ENCODE measurements at places on chromosomes 7 and 10. TPM values are rescaled to one million over a fixed set of nuclear protein-coding genes. Genes with fewer than 3 reads are reported as not detected.

GRCh38 chr7:51134013-51134441, 182.6 kb downstream of the COBL start:
- no peak for DNase-seq
- H3K27ac ChIP-seq: no peak overlapping the region
- no peaks in the 10 kb centered on the region for H3K27me3 ChIP-seq

DNA sequence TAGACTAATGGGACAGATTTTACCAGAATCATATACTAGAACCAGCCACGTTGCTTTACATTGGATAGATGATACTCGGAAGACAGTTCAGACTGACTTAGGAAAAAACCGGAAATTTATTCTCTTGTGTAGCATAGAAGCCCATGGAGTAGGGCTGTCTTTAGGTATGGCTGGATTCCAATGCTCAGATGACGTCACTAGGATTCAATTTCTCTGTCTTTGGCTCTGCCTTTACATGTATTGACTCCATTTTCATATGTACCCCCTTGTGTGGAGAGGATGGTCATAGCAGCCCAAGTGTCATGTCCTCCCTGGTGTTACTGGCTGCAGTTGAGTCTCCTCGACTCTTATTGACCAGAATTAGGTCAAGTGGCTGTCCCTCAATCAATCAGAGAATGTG, 39.2 kb upstream of the SMNDC1 start:
- H3K4me1 ChIP-seq: no peaks in the 10 kb centered on the region
- H3K36me3 ChIP-seq: no peaks in the 10 kb centered on the region
- no peak overlapping the region for H3K4me3 ChIP-seq
- H3K27ac ChIP-seq: no peak overlapping the region

DNA sequence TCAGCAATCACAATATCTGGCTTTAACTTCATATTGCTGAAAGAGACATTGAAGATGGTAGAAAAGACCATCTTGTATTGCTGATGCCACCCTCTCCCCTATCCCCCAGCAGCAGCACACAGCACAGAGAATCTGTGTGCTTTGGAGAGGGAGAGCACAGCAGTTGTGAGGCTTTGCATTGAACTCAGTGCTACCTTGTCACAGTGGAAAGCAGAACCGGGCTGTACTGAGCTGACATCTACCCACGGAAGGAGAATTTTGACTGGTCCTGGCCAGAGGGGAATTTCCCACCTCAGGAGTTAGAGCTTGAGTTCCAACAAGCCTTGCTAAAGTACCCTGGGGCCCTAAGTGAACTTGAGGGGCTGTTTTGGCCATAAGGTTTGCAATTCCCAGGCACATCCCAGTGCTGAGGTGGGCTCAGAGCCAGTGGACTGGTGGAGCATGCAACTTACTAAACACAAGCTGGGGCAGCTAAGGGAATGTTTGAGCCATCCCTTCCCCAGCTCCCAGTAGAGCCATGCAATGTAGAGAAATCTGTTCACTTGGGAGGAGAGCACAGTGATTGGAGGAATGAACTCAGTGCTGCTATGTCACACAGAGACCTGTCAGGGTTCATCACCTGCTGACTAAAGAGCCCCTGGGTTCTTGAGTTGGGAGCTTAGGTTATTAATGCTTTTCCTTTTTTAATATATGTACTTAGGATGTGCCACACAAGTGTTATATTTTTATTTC, 62.1 kb downstream of the OR13A1 start:
- DNase-seq: no peak
- no peak overlapping the region for H3K4me3 ChIP-seq
- no peaks in the 10 kb centered on the region for H3K4me1 ChIP-seq
- no peaks in the 10 kb centered on the region for H3K36me3 ChIP-seq
- H3K27me3 ChIP-seq: no peaks in the 10 kb centered on the region
- no peak overlapping the region for H3K27ac ChIP-seq

MSS51 gene
- 1.7 TPM for total RNA-seq

GRCh38 chr10:109961174-109962001, 38.1 kb upstream of the XPNPEP1 start:
- H3K36me3 ChIP-seq: no peaks in the 10 kb centered on the region
- no peak for DNase-seq
- no peaks in the 10 kb centered on the region for H3K27me3 ChIP-seq

SEPTIN7 gene
- total RNA-seq: 140 TPM

OR2A5 gene
- total RNA-seq: not detected

- DNase-seq: no peak
- H3K27ac ChIP-seq: no peak overlapping the region
- H3K4me3 ChIP-seq: no peak overlapping the region
- no peaks in the 10 kb centered on the region for H3K36me3 ChIP-seq
- H3K4me1 ChIP-seq: no peaks in the 10 kb centered on the region
These were observed 33.4 kb upstream of the OPTN start for GRCh38 chr10:13066527-13066926.

DNA sequence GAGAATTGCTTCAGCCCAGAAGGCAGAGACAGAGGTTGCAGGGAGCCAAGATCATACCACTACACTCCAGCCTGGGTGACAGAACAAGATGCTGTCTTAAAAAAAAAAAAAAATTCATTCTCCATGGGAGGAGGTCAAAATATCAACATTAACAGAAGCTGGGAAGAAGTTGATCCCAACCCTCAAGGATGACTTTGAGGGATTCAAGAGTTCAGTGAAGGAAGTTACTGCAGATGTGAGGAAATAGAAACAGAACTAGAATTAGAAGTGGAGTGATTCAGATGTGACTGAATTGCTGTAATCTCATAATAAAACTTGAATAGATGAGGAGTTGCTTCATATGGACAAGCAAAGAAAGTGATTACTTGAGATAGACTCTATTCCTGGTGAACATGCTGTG, 19.7 kb upstream of the RPEL1 start:
- H3K36me3 ChIP-seq: no peaks in the 10 kb centered on the region
- no peak for DNase-seq
- peaks cover 44% of the 10 kb centered on the region for H3K4me1 ChIP-seq
- H3K27ac ChIP-seq: no peak overlapping the region
- H3K27me3 ChIP-seq: no peaks in the 10 kb centered on the region

GRCh38 chr7:123154231-123154860, 45.4 kb downstream of the SLC13A1 start:
- peak; percentile 90 for DNase-seq
- no peaks in the 10 kb centered on the region for H3K4me1 ChIP-seq
- no peaks in the 10 kb centered on the region for H3K27me3 ChIP-seq
- H3K36me3 ChIP-seq: no peaks in the 10 kb centered on the region
- no peak overlapping the region for H3K4me3 ChIP-seq

- DNase-seq: peak; percentile 94
- no peaks in the 10 kb centered on the region for H3K4me1 ChIP-seq
- H3K36me3 ChIP-seq: no peaks in the 10 kb centered on the region
- H3K4me3 ChIP-seq: no peak overlapping the region
These were observed 196.8 kb downstream of the SKAP2 start for GRCh38 chr7:26667514-26668133.

OR9A2 gene
- not detected for total RNA-seq

DNA sequence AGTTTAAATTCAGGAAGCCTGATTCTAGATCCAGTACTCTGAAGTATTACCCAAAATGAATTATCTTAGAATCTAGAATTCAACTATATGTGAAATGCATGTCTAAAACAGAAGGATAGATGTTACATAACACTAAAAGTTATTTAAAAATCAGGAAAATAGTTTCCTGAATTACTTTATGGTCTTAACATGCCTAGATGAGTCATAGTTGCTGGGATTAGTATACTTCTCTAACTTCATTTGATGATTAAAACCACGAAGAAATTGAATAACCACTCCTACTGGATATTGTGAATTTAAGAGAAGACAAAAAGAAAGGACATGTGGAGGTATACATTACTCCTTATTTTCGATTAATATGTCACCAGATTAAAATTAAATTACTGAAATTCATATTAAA, 65.5 kb downstream of the ATAD1 start:
- no peak overlapping the region for H3K4me3 ChIP-seq
- DNase-seq: no peak
- peaks cover 11% of the 10 kb centered on the region for H3K36me3 ChIP-seq
- no peaks in the 10 kb centered on the region for H3K27me3 ChIP-seq
- H3K27ac ChIP-seq: no peak overlapping the region
- H3K4me1 ChIP-seq: peaks cover 5% of the 10 kb centered on the region

DNA sequence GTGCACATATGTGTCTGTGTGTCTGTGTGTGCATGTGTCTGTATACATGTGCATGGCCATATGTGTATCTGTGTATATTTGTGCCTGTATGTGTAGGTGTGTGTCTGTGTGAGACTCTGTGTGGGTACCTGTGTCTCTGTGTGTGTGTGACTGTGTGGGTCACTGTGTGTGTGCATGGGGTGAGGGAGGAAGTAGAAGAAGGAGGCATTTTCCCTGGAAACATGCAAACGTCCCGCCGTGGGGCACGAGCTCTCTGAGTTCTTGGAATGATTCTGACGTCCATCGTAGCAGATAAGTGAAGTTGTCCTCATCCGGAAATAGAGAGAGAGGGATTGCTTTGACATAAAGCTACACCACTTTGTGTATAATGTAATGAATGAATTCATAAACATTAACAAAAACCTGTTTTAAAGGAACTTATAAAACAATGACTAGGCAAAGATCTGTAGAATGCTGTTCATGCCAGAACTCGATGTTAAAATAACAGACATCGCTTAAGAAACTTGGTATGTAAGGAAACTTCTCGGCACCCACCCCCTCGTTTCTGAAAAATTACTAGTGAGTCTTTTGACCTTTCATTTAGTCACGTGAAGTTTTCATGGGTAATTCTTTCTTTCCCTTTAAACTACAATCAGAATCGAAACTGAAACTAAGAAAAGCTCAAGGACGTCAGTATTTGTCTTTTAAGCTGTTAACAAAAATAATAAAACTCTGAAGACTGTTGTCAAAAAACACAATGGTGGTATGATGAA, 43.6 kb upstream of the KLF6 start:
- peak overlapping the region; percentile 49 for H3K4me3 ChIP-seq
- peak overlapping the region; percentile 20 for H3K27ac ChIP-seq
- no peak for DNase-seq
- no peaks in the 10 kb centered on the region for H3K27me3 ChIP-seq
- no peaks in the 10 kb centered on the region for H3K36me3 ChIP-seq
- H3K4me1 ChIP-seq: peaks cover 42% of the 10 kb centered on the region

ELMO1 gene
- 1.1 TPM for total RNA-seq

DNA sequence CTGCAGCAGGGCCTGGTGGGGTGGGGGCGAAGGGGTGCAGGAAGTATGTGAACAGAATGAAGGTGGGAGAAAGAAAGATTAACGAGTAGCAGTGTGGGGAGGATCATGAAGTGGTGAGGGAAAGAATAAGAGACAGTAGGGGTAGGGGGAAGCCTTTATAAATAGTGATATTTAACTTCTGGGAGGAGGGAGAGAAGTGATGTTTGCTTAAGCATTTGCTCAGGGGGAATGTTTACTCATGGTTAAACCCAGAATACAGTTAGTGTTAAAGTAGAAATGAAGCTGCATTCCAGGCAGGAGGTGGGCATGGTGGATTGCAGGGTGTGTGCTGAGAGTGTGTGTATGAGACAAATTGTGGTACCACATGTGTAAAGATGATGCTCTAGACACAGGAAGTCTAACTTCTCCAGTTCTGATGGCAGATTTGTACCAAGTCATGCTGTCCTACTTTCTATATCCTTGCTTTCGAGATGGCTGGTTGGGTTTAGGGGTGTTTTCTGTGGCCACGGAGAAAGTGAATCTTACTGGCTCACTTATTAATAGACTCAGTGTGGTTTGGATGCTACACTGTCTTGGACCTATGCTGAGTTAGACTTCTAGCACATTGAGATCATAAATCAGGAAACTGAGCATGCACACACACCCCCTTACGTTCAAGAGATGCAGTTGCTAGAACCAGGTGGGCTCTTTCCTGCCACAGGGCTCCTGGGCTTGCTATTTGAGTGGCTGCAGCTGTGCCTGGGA, 10.6 kb upstream of the DNMBP start:
- no peak overlapping the region for H3K27ac ChIP-seq
- no peak for DNase-seq
- peaks cover 31% of the 10 kb centered on the region for H3K4me1 ChIP-seq
- no peaks in the 10 kb centered on the region for H3K36me3 ChIP-seq

- H3K36me3 ChIP-seq: no peaks in the 10 kb centered on the region
- no peak for DNase-seq
- H3K27me3 ChIP-seq: no peaks in the 10 kb centered on the region
- no peak overlapping the region for H3K4me3 ChIP-seq
These were observed 69.2 kb downstream of the SEMA3E start for GRCh38 chr7:83579740-83580139.

DNA sequence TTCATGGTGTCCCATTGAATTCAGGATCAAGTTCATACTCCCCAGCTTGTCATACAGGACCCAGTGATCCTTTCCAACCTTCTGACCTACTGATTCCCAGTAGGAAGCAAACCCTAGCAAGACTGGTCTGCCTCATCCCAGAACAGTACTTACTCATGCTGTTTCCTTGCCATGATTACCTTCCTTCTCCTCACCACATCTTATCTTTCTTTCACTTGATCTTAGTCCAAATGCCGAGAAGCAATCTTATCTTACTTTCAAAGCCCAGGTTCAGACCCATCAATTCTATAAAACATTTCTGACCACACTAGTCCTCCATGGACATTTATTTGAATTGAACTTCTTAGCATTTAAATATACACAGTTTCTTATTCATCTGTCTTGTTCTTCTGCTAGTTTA, 26.6 kb upstream of the ATRNL1 start:
- H3K27me3 ChIP-seq: peaks cover 72% of the 10 kb centered on the region
- H3K4me1 ChIP-seq: no peaks in the 10 kb centered on the region
- no peak for DNase-seq
- H3K27ac ChIP-seq: no peak overlapping the region
- H3K4me3 ChIP-seq: no peak overlapping the region

- 0 out of 2 replicates have a peak, but pooled peaks cover 3% of the 10 kb centered on the region for H3K27me3 ChIP-seq
- no peak overlapping the region for H3K4me3 ChIP-seq
- H3K27ac ChIP-seq: no peak overlapping the region
- H3K4me1 ChIP-seq: no peaks in the 10 kb centered on the region
- DNase-seq: no peak
These were observed 711.2 kb upstream of the NRP1 start for GRCh38 chr10:34045571-34046190.

DNA sequence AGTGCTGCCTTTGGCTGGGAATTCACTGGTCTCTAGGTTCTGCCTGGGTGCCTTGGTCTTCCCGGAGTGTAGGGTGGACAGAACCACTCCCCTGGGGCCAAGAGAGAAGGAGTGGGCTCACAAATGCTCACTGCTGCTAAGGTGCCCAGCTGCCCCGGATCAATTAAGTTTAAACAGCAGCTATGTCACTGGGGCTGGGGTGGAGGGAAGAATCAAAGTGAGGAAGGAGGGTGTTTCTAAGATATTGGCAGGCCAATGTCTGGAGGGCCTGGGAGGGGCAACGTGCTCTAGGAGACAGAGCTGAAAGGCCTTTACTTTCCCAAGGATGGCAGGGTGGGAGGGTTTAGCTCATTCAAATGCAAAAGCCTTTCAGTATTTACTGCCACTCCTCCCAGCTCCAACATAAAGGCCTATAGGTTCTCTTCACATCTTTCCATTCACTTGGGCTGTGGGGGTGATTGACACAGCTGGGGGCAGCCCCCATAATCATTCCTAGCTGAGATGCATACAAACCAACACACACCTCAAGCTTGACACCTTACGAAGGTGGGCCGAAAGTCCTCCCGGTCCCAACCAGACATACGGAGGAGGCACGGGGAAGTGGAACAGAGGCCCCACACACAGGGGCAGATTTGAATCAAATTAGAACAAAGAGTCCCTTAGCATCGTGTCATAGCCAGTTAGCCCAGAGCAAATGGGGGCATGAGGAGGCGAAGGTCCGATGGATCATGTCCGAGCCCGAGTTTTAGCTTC, 108.0 kb upstream of the EFCAB10 start:
- no peaks in the 10 kb centered on the region for H3K27me3 ChIP-seq
- no peak for DNase-seq
- H3K27ac ChIP-seq: no peak overlapping the region
- H3K4me1 ChIP-seq: no peaks in the 10 kb centered on the region
- H3K36me3 ChIP-seq: no peaks in the 10 kb centered on the region
- H3K4me3 ChIP-seq: no peak overlapping the region

BICC1 gene
- not detected for total RNA-seq

- H3K4me1 ChIP-seq: no peaks in the 10 kb centered on the region
- H3K27ac ChIP-seq: no peak overlapping the region
- no peak for DNase-seq
- no peaks in the 10 kb centered on the region for H3K27me3 ChIP-seq
These were observed 928.1 kb downstream of the CCSER2 start for GRCh38 chr10:85256481-85256880.

Data from HCT116 (cell line).